ENCODE measurements at places on chromosomes 2 and 18.

- no peak for DNase-seq
These were observed 26.1 kb upstream of the HNMT start for GRCh38 chr2:137938204-137938603.

DNA sequence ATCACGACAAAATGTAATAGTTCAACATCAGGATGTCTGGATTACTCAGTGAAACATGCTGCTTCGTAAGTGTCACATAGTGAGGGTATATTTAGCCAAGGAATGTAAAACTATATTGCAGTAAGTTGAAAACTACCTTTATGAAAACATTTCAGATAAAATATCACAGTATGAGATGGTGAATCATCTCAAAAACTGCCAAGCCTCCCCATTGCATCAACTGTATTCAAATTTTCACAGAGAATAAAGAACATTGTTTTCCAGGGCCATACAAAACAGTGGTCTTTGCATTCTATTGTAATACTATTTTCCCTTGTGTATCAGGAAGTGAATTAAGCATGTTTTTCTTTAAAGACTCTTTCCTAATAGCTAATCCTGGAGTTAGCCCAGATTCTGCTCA lies 47.6 kb upstream of the MSTN start:
- no peak for DNase-seq

DNA sequence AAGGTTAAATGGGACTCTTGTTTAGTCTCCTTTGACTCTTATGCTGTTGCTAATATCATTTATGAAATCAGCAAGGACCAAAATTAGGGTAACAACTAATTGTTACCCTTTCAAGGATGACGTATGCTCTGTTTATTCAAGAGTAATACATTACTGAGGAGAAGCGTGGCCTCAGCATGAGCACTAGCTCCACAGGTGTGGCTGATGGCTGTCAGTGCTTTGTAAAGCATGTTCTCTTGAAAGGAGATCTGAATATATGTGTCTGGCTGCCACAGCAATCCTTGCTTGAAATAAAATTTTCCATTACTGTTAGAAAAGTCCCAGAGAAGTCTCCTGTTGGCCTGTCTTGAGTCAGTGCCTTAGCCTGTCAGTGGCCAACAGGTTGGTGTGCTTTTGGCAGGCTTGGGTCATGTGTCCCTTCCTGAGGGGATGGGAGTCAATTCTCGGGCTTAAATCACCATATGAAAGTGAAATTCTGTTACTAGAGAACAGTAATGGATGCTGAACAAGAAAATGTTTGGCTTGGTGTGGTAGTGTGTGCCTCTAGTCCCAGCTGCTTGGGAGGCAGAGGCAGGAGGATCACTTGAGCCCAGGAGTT lies 32.7 kb downstream of the ABI2 start:
- DNase-seq, result no peak

- DNase-seq, result no peak
These were observed 30.9 kb downstream of the FHOD3 start for GRCh38 chr18:36328385-36328858.

DNA sequence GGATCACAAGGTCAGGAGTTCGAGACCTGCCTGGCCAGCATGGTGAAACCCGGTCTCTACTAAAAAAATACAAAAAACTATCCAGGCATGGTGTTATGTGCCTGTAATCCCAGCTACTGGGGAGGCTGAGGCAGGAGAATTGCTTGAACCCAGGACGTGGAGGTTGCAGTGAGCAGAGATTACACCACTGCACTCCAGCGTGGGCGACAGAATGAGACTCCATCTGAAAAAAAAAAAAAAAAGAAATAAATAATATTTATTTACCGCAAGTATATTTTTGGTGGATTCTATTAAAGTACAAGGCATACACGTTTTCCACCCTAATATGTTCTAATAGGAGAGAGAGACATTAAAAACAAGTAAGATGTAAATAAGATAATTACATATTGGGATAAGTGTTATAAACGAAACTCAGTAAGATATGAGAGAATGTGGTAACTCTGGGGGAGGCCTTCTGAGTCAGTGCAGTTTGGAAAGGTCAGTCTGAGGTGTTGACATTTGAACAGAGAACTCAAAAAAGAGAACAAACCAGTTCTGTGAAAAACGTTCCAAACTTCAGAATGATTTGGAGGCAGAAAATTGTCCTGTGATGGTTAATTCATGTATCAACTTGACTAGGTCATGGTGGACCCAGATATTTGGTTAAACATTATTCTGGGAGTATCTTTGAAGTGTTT lies 8.8 kb upstream of the POLI start:
- no peak for DNase-seq

DNA sequence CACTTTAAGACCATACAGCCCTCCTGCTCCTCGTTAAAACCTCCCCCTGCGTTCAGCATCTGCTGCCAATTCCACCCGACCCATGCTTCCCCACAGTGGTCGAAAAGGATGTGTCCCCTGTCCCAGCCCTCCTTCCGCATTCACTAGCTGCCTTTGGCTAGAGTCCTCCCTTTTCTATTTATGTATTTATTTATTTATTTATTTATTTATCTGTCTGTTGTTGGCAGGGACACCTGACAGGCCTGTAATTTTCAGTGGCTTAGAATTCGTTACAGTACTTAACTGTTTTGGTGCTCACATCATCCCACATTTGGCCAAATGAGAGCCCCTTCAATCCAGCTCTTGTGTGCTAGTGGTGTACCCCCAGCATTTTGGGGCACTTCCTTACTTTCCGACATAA lies 50.8 kb downstream of the GNAL start:
- DNase-seq, result no peak

DNA sequence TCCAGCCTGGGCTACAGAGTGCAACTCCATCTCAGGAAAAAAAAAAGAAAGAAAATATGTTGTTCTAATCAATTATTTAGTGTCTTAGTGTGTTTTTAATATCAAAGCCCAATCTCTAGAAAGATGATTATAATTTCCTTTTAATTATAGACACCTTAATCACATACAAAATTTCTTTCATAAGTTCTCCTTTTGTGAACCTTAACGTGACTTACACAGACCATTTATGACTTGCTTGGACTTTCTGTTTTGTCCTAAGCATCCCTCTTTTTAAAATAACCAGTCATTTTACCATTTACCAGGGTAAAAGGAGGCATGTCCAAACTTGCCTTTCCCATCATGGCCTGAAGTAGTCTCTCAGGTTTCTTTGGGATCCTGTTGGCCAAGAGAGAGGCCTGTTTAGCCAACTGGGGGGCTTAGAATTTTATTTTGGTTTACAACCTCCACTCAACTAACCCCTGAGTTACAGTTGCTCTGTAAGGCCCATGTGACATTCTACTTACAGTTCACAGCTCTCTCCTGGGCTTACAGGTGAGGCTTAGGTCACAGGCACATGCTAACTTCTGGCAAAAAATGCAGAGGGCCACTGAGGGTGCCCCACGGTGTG lies 23.9 kb upstream of the GPR155 start:
- DNase-seq, result no peak

DNA sequence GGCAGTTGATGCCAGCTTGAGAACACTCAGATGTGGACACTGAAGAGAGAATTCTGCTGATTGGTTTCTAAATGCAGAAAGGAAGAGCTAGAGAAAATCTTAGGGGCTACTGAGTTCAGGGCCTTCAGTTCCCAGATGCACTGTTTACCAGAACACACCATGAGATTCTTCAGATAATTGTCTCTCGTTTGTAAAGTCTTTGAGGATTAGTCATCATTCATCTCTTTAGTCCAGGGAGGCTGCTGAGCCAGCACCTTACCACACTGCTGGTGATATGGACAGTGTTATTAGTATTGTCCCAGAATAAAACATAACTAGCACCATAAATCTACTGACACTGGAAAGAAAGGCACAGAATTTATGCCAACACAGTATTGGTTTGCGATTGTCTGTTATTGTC lies 690.8 kb upstream of the CELF4 start:
- DNase-seq, result no peak

Data from natural killer cell (primary cell).